NCI-H2107 (cell line): ENCODE measurements at places on chromosomes 2 and 18.

DNA sequence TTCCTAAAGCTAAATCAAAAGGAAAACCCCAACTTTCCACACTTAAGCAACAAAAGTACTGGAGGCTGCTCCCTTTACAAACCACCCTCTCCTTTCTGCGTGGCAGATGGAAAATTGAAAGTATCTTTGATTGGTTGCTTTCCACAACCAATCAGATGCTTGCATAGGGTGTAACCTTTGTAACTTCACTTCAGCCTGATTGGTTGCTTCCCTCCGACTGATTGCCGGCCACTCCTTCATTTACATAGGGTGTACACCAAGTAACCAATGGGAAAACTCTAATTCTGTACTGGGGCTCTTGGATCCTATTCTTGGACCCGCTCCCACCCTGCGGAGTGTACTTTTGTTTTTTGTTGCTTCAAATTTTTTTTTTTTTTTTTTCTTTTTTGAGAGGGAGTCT is 297.7 kb downstream of the NCKAP5 start:
- DNase-seq = no peak

- no peak for DNase-seq
These were observed 271.3 kb downstream of the ICOS start for GRCh38 chr2:204207866-204208265.

GRCh38 chr2:158317642-158318041 is 138.9 kb downstream of the CCDC148 start:
- DNase-seq = no peak

DNA sequence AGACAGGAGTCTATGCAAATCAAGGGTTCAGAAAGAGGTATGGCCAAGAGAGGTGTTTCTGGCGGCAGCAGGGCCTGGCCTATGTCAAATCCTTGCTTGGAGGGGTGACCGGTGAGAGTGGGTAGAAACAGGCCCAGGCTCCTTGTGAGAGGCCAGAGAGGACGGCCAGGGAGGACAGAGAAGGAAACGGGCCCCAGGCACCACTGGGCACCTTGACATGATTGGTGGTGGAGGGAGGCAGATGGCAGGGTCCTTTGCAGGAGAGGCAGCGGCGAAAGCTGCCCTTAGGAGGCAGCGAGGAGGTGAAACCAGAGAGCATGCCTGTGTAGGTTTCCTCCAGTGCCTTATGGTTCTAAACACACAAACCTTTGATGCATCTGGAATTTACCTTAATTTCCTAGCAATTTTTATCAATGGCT is 6.2 kb downstream of the RAMP1 start:
- no peak for DNase-seq

- DNase-seq = no peak
These were observed 455.2 kb upstream of the RAB12 start for GRCh38 chr18:8153887-8154583.

DNA sequence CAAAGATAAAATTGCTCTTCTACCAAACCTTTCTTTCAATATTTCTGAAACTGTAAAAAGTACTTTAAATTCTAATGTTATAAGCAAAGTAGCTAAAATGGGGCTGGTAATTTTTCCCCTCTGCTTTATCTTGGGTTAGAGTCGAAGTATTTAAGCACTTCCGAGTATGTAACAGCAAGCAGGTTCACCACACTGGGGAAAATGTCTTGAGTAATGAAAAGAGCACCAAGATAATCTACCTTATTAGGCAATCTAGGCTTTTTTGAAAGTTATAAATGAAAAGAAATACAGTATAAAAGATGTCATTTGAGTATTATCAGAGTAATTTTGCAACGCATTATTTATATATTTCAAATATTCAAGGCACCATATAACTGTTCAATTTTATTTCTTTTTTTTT is 687 bp upstream of the DSG3 start:
- DNase-seq = no peak

DNA sequence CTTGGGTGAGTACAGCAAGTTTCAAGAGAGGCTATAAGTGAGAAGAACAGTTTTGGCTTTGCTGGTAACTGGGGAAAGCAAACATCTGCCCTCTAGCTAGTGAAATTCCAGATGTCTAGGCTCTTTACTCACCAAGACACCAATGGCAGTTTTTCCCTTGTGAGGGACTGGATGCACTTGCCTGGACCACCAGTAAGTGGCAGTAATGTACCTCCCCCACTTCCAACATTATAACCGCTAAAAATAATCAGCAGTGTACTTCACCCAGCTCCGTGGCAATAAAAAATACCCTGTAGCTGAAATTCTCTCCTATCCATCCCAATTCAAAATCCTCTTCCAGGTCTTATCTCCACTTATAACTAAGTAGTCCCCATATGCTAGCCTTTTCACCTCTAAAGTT is 383.9 kb downstream of the ARHGAP15 start:
- no peak for DNase-seq

- no peak for DNase-seq
These were observed 47.1 kb upstream of the IGFBP5 start for GRCh38 chr2:216742411-216742810.

- no peak for DNase-seq
These were observed 396.5 kb downstream of the CCDC85A start for GRCh38 chr2:56580242-56580641.

DNA sequence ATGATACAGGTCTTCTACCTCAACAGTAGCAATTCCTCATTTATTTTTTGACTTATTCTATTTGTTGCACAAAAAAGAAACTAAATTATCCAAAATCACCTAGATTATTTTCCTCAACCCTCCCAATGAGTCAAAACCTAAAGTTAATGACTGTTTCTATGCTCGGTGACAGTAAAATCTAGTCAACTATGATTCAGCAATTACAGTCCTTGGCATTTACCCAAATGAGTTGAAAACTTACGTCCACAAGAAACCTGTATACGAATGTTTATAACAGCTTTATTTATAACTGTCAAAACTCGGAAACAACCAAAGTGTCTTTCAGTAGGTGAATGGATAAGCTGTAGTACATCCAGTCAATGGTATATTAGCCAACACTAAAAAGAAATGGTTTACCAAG is 439.3 kb downstream of the CBLN2 start:
- no peak for DNase-seq

- DNase-seq = no peak
These were observed 46.5 kb downstream of the TMEFF2 start for GRCh38 chr2:192148241-192148619.

DNA sequence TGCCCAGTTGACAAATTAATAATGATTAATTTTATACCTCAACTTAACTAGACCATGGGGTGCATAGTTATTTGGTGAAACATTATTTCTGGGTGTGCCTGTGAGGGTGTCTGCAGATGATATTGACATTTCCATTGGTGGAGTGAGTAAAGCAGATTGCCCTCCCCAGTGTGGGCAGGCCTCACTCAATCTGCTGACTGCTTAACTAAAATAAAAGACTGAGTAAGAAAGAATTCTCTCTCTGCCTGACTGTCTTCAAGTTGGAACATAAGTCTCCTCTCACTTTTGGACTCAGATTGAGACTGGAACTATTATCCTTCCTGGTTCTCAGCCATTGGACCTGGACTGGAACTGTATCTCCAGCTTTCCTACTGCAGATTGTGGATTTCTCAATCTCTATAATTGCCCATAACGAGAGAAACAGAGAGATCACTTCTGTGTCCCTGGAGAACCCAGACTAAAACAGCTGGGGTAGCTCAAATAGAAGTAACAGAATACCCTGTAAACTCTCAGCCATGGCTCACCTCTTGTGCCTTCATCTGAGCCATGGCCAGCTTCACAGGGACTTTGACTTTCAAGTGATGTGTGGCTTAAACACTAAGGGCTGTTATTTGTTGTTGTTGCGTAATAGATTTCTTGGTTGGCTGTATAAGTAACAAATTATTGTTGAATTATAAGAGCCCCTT is 575.3 kb upstream of the RAB6C start:
- no peak for DNase-seq

- no peak for DNase-seq
These were observed 128.5 kb downstream of the ARL6IP6 start for GRCh38 chr2:152846697-152847470.

GRCh38 chr2:80670763-80671162 is 366.2 kb upstream of the LRRTM1 start:
- no peak for DNase-seq

DNA sequence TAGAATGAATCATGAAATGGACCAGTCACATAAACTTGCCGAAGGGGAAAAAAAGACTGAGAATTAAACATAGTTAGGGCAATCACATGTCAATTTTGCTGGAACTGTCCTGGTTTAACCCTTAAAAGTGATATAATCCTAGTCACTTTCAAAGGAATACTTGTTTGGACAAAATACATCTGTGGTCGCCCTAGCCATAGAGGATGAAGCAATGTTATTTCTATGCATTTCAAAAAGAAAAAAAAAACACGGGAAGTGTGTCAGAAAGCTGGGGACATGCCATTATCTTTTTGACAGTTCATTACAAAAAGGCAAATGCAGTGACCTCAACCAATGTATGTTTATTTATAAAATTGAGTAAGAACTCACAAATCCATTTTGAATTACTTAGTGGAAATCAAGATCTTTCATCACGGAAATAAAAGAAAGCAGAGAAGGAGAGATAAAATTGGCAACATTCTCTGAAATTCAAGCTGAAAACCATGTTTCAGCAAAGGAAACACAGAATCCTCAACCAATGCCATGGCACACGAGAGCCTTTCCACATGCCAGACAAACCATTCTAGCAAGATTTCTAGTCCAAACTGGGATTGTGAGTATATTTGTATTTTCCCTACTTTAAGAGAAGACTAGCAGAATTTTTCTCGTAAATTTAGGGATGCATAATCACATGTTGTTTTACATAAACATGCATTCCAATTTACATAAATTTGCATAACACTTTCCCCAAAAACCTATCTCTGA is 854.3 kb upstream of the ACVR2A start:
- DNase-seq = no peak

DNA sequence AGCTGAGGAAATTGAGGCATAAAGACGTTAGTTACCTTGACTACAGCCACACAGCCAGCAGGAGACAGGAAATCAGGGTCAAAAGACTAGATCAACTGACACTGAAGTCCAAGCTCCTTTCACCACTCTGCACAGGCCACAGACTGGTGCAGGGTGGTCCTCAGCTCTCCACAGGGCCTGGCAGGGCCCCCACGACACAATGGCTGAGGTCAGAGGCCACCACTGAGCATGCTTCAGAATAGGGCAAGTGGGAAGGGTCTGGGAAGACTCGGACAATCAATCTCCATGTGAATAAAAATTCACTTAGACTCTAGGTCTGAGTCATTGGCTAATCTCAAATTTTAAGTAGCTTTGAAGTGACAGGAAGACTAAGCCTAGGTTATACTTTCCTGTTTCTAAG is 201.7 kb downstream of the ALK start:
- no peak for DNase-seq

DNA sequence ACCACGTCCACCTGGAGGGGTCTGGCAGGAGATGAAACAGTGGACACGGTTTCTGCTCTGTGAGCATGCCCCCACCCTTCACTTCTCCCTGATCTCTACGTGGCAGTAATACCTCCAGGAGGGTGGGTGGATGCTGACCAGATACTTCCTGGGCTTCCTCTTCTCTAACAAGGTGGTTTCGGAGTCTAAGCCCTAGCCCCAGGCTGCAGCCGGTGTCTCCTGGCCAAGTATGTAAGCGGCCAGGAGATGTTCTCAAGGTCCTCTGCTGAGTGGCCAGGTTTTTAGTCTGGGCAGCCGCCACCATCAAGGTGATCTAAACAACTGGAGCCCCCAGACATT is 101.8 kb upstream of the ASB18 start:
- no peak for DNase-seq

DNA sequence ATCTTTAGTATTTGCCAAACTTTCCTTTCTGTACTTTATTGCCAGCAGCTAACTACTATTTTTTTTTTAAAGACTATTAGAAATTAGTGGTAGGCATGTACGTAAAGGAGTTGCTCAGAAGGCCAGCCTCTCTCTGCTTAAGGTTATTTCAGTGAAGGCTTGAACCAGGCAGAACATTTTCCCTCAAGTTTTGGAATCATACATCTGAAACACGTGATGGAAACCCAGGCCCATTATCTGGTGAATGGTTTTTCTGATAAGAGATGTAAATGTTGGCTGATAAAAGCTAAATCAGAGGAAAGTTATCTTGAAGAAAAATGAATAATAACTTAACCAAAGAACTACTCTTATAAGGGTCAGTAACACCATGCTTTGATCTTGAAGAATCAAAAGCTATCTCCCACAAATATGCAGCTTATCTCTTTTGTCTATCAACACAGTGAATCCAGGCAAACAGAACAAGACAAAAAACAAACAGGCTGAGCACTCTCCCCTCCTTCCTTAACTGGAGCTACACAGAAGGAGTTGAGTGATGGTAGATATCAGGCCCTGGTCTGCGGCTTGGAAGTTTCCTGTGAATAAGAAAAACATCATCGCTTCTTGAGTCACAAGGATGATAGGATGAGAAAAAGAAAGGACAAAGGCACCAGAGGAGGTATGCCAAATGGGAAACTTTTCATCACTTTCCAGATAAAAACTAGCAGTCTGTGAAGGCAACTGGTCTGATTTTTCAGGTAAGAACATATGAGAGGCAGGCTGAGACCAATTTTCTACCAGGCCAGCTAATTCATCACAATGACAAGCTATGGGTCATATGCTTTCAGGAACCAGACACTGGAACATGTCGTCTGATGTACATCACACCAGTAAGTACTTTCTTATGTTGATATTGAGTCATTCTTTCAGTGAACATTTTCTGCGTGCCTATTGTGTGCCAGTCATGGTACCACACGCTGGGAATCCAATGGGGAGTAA is 88.4 kb upstream of the STK17B start:
- DNase-seq = no peak

DNA sequence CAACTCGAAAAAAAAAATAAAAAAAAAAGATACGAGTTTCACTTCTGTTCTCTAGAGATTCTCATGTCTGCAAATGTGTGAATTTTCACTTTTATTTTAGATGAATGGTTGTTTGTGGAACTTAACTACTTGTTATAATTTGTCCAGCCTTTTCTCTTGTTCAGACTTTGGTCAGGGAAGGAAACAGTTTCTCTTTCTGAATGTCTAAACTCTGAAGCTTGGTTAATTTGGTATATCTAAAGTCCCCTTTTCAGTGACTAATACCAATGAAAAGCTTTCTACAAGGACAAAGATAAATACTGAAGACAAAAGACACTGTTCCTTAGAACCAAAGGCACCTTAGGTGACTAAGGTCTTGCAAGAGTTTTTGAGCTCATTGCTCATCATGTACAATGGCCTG is 144.4 kb upstream of the PIEZO2 start:
- no peak for DNase-seq

- no peak for DNase-seq
These were observed 60.0 kb upstream of the NOSTRIN start for GRCh38 chr2:168742258-168742932.

- DNase-seq = no peak
These were observed 18.1 kb downstream of the NABP1 start for GRCh38 chr2:191696001-191696400.

- DNase-seq = no peak
These were observed 37.7 kb downstream of the RPIA start for GRCh38 chr2:88729061-88729745.

- DNase-seq = no peak
These were observed 24.6 kb upstream of the OTOS start for GRCh38 chr2:240165034-240165433.

DNA sequence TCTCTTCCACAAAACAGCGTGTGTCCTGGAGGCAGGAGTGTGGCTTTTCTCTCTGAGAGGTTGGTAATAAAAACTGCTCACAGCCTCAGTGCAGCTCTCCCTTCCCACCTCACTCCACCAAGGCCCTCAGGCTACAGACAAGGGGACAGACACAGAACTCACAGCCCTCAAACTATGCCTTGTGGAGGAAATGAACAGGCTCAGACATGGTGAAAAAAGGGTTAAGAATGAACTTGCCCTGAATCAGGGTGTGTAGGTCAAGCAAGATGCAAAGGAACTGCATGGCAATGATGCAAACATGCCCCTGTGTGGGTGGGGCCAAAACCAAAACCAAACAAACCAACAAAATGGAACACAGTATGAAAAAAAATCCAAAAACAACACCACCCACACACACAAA is 125.8 kb downstream of the GALNT14 start:
- DNase-seq = no peak
